ENCODE measurements at places on chromosomes 12 and 14.
A peak's percentile ranks its signal among the peaks of the same experiment; 100 is the strongest.

DNA sequence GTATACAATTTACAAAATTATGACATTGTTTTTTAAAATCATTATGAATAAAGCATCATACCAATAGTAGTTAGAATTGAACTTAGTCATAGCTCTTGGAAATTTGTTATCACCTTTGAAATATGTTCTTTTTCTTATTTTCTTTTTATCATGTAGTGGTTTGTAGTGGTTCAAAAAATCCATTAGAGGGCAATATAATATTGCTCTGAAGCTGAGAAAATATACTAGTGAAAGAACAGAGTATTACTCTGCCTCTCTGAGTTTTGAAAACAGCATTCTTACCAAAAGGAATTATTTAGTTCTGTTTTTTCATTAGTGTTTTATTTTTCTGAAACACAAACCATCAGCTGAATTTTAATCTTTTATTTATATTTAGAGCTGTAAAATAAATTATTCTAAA lies 76.2 kb downstream of the PDZRN4 start:
- DNase-seq = no peak

- no peak for DNase-seq
These were observed 629 bp downstream of the LETMD1 start for GRCh38 chr12:51048661-51049251.

DNA sequence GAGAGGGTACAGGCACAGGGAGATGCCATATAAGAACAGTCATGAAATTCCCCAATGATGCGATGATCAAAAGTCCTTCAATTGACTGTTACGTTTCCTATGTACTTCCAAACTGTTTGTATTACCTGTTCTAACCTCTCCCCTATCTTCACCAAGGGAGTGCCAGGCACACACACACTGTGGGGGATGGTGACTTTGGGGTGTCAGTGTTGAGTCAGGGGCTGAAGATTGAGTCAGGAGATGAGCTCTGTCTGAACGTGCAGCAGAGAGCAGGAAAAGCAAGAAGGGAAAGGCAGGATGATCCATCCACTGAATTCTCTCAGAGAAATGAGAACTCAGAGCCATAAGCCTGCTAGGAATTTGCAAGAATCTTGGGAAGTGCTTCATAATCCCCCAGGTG lies 153.4 kb downstream of the EFCAB11 start:
- DNase-seq = no peak

- DNase-seq = no peak
These were observed 38.6 kb upstream of the VPS33A start for GRCh38 chr12:122304924-122305323.

GRCh38 chr12:95440401-95440800 lies 33.6 kb upstream of the METAP2 start:
- DNase-seq = no peak

- DNase-seq = no peak
These were observed 23.0 kb downstream of the GLRX5 start for GRCh38 chr14:95557832-95558231.

- no peak for DNase-seq
These were observed 16.5 kb downstream of the SIX1 start for GRCh38 chr14:60632777-60633176.

GRCh38 chr14:97283005-97283403 lies 485.8 kb downstream of the VRK1 start:
- no peak for DNase-seq

DNA sequence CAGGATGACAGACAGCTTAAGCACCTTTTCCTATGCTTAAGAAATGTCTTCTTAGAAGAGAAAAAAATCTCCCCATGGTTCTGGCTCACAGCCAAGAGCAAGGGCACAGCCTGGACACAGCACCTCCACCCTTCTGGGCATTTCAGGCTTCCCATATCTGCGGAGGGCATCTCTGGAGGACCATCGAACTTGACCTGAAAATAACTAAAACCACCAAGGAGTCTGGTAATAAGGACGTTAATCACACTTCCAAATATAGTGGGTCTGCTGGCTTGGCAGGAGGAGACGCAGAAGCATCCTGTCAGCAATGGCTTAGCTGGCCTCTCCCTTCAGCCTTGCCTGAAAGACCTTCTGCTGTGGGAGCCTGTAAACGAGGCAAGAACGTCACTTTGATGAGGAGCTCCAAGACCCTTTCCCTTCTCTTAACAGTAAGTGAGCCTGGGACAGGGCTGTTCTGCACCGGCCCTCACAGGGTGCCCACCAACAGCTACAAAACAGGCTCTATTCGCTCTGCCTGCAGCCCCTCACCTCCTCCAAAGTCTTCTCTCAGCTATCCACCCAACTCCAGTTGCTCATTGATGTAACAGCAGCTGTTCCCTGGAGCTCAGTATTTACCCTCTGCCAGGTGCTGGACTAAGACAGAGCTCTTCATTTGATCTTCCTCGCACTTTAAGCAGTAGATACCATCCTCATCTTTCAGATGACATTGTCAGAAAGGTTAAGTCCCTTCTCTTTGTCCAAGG lies 13.2 kb downstream of the SETD3 start:
- no peak for DNase-seq

- DNase-seq = no peak
These were observed 965.2 kb downstream of the VRK1 start for GRCh38 chr14:97762386-97762785.

DNA sequence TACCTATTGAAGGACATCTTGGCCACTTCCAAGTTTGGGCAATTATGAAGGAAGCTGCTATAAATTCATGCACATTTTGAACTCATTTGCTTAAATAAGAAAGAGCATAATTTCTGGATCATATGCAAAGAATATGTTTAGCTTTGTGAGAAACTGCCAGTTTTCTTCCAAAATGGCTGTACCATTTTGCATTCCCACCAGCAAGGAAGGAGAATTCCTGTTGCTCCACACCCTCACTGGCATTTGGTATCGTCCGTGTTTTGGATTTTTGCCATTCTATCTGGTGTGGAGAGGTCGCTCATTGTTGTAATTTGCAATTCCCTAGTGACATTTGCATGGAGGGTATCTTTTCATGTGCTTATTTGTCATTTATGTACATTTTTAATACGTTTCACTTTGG lies 339.3 kb downstream of the DAD1 start:
- DNase-seq = no peak

- no peak for DNase-seq
These were observed 41.5 kb upstream of the GLIPR1 start for GRCh38 chr12:75439048-75439447.

DNA sequence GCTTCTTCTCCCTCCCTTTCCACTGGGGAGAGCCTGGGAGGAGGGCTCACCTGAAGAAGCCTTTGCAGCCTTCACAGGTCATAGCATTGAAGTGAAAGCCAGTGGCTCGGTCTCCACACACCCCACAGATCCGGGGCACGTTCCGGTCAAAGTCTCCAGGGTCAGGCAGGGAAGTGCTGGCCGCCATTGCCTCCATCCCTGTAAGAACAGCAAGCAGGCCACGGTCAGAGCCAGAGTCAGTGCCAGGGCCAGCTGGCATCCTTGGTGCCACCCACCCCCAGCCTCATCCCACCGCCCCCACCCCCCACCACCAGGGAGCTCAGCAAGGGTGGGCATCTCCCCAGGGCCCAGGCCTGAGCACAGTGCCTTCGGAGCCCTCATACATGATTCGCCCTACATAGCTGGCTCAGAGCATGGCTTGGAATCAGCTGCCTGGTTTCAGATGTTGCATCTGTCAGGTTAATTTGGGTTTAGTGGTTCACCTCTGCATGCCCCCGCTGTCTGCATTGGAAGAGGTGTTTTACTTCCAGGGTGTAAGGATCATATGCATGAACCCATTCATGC lies 25.8 kb downstream of the VDR start:
- no peak for DNase-seq

- no peak for DNase-seq
These were observed 2.2 kb downstream of the KRT80 start for GRCh38 chr12:52189376-52190174.

GRCh38 chr12:23888396-23889068 lies 60.9 kb downstream of the SOX5 start:
- no peak for DNase-seq

DNA sequence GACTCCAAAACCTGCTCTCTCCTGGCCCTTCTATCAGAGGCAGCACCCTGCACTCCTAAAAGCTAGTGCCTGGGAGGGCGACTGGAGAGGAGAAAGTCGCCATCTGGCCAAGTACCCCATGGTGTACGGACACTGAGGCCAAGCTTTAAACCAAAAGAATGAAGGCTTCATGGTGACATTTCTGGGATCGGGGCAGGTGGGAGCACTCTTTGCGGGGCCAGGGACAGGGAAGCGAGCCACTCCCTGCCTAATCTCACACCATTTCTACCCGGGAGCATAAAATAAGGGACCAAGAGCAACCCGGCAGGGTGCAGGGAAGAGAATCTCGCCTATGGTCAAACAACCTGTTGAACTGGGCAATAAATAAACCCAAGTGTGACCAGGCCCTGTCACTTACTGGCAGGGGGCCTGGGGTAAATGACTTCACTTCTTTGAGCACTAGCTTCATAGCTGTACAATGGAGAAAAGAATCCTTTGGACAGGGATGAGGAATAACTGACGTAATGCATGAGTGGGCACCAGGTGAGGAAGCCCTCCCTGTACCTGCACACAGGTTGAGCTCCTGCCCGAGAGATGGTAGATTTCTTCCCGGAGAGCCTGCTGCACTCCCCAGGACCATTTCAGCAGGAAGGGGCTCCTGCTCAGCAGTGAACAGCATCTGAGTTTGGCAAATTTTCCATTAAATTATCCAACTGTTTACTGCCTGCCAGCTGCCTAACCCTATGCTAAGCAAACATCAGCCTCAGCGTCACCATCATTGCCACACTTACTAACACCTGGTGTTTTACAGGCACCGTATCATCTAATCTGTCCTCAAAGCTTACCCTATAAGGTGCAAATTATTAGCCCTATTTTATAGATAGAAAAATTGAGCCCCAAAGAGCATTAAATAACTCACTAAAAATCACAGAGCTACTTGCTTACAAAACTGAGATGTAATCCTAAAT lies 2.0 kb downstream of the SERPINA1 start:
- no peak for DNase-seq

- DNase-seq = peak; percentile 56
These were observed at the start of gene SAV1 for GRCh38 chr14:50667996-50668825. Gene SAV1, minus strand, starts transcription at chr14:50668306. Its CDS starts 339 bp downstream, at chr14:50667967.

GRCh38 chr14:69460093-69460701 lies 24.3 kb upstream of the PLEKHD1 start:
- DNase-seq = no peak

- no peak for DNase-seq
These were observed 10.6 kb downstream of the FOXA1 start for GRCh38 chr14:37584211-37585100.

GRCh38 chr14:101004954-101005353 lies 101.4 kb upstream of the RTL1 start:
- no peak for DNase-seq

GRCh38 chr12:8860165-8860961 lies 37.9 kb downstream of the A2ML1 start:
- peak; percentile 7 for DNase-seq

DNA sequence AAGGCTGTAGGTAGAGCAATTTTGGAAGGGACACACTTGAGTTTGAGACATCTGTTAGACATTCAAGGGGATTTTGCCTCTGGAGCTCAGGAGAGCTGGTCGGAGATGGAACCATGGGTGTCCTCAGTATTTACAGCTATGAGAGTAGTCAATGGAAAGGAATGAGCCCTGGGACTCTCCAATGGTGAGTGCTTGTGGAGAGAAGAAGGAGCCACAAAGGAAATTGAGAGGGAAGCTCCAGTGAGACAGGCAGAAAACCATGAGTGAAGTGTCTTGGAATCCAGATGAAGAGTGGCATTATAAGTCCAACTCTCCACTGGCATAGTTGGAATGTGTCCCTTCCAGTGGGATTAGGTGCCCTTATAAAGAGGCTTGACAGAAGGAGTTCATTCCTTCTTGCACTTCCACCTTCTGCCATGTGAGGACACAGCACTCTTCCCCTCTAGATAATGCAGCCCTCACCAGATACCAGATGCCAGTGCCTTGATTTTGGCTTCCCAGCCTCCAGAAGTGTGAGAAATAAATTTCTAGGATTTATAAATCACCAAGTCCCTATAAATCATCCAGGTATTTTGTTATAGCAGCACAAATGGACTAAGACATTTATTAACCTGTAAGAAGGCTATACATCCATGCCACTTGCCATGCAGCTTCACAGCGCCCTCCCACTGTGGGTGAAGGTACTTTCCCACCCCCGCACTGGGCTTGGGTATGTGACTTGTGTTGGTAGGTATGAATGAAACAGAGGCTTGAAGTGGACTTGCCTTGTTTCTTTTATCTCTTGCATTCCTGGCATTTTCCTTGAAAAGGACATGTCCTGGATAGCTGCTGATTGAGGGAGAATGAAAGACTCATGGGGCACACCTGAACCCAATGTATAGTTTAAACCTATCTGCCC lies 27.3 kb downstream of the LLPH start:
- no peak for DNase-seq

DNA sequence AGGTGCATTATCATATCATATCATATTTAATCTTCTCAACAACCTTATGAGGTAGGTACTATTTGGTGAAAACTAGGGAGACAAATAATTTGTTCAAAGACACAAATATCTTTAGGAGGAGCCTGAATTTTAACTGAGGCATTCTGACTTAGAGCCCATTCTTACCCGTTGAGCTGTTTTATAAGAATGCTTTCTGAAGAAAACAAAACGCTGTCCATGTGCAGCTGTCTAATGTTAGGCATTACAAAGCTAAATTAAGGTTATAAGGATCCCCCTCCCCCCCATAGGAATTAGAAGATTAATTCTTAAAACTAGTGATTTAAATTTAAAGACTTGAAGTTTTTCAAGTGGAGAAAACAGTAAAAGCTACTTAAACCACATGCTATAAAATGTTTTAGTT lies 6.4 kb downstream of the KTN1 start:
- no peak for DNase-seq

GRCh38 chr14:65748796-65749195 lies 336.3 kb downstream of the FUT8 start:
- DNase-seq = no peak

DNA sequence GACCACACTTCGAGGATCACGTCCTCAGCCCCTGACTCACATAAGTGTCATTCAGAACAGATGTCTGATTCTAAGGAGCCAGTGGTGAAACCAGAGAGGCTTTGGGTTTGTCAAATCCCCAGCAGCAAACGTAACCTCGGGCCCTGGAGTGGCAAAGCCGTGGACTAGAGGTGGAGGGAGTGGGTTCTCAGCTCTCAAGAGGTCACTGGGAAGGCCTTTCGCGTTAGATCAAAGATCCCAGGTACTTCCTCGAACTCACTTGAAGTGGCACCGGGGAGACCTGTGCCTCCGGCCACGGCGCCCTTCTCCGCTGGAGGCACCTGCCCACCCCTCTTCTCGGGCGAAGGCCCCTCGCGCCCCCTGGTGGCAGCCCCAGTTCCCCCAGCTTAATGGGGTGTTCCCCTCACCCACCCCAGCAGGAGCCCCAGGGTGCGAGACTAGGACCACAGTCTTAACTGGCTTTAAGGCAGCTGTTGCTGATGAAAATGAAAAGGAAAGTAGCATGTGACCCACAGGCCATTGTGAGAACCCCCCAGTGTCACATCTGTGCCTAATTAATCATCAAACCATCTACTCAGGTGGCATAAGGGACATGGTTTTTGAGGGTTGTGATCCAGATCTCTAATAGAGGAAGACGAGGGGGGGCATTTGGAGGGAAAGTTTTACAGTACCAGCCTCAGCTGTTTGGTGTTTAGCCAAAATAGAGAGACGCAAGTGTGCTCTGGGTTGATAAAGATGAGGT lies 672 bp upstream of the ESR2 start:
- DNase-seq = peak; percentile 68
